ENCODE measurements at places on chromosomes 3 and 15.

- DNase-seq: no peak
Measured at GRCh38 chr3:155303540-155304097, 10.1 kb upstream of the STRIT1 start.

GRCh38 chr15:63274427-63274826 lies 3.0 kb upstream of the APH1B start:
- DNase-seq: no peak

- DNase-seq: no peak
Measured at GRCh38 chr3:143979813-143980212, 8.2 kb downstream of the DIPK2A start.

- no peak for DNase-seq
Measured at GRCh38 chr15:89714775-89715174, 24.2 kb downstream of the WDR93 start.

DNA sequence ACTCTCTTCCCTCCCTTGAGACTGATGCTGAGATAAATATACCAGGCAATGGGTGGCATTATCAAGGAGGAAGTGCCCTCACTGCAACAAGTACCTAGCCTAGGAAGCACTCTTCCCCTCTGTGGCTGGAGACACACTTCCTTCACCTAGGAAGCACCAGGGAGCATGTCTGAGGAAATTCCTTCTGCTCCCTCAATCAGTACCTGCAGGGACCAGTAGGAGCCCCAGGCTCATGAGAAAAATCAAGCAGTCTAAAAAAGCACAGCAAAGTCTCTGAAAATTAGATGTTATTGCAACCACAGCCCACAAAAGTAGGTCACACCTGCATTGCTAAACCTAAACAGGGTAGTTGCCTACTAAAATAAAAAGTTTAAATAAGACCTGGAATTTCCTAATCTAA lies 78.2 kb upstream of the TRPM1 start:
- DNase-seq: no peak

DNA sequence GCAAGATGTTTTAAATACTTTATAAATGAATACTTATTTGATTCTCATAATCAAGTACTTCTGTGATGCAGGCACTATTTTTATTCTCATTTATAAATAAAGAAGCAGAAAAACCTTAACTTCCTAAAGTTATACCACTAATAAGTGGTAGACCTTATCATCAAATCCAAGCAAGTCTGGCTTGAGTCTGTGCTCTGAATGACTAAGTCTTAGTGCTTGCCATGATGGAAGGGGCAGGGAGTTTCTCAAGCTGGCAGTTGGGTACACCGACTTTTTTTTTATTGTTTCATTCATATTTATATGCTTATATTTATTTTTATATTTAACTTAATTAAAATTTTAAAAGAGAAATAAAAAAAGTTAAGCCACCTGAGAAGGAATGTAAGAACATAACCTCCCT lies 23.6 kb downstream of the SLMAP start:
- DNase-seq: no peak

GRCh38 chr3:40267937-40268724 lies 41.4 kb upstream of the EIF1B start:
- DNase-seq: no peak

DNA sequence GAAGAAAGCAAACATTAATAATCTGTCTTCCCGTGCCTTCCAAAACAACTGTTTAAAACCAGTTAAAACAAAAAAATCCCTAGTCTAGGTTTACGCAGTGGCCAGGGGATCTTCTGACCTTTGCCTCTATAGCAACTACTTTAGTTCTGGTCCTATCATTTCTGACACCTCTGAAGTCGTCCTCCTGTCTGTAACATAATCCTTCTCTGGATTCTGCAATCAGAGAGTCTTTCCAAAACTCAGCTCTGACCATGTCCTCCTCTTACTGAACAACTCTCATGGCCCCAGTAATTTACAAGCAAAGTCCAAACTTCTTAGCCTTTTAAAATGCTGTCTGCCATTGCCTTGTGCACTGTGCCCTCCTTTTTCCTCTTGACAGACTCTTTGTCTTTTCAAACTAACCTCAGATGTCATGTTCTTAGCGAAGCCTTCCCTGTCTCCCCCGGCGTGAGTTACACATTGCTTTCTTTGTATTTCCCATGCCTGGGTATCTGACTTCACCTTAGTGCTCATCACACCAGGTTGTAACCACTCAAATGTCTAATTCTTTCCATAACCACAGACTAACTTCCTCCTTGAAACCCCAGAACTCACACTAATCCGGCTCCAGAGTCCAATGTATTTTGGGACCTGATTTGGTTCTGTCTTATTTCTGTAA lies 105.2 kb upstream of the BNIP2 start:
- no peak for DNase-seq

DNA sequence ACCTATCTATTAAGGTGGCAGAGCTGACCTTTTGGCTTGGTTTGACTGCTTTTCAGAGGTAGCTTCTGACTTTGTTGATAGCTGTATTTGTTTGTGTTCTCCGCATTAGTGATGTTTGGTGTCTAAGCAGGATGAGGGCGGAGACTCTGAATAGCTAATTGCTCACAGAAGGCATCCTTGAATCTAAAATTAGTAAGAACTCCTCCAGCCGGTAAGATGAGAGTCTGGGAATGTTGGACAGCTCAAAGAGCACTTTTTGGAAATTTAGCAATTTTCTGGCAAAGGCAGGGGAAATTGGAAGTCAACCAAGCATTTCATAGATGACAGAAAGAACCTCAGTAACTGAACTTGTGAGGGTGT lies 174.1 kb downstream of the KLHL25 start:
- DNase-seq: no peak

GRCh38 chr15:52013151-52013791 lies 5.7 kb upstream of the MAPK6 start:
- DNase-seq: no peak

GRCh38 chr3:112687616-112688015 lies 46.7 kb upstream of the CCDC80 start:
- no peak for DNase-seq

GRCh38 chr3:134567605-134568004 lies 81.7 kb downstream of the CEP63 start:
- DNase-seq: no peak

DNA sequence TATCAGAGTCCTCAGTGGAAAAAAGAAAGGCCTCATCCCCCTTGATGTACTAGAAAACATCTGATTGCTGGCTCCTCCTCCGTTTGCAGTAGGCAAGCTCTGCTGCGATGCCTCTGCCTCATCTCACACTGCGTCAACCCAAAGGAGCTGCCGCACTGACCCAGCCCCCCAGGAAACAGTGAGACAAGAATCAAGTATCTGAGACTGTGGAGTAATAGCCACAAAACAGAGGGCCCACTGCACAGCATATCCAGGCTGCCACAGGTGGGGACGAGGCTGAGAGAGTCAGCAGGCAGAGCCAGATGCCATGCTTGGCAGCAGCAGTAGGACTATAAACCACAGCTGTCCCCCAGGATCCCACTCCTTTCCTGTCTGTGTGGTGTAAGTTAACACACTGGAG lies 165.9 kb downstream of the STAC start:
- DNase-seq: no peak

- DNase-seq: no peak
Measured at GRCh38 chr3:156215751-156216150, 95.4 kb downstream of the KCNAB1 start.

GRCh38 chr15:85757073-85757938 lies 37.4 kb downstream of the KLHL25 start:
- DNase-seq: no peak

- no peak for DNase-seq
Measured at GRCh38 chr15:89329329-89330084, 5.1 kb downstream of the POLG start.

GRCh38 chr3:40096661-40097111 lies 212.8 kb upstream of the EIF1B start:
- DNase-seq: no peak

DNA sequence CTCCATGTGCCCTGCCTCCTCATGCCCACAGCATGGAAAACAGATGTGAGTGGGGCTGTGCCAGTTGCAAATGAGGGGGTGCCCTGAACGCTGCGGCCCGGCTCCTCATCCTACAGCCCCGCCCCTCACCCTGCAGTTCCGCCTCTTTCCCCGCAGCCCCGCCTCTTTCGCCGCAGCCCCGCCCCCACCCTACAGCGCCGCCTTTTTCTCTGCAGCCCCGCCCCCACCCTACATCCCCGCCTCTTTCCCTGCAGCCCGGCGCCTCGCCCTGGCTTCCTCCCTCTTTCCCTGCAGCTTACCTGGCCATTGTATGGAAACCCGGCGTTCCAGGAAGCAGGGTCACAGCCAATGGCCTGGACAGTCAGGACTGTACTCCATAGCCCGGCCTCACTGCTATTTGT lies 284.9 kb downstream of the TLE3 start:
- peak; percentile 74 for DNase-seq

- no peak for DNase-seq
Measured at GRCh38 chr3:69066121-69066520, 14.0 kb upstream of the TMF1 start.

- peak; percentile 85 for DNase-seq
Measured at GRCh38 chr3:107846279-107846852, 244.5 kb downstream of the CD47 start.

DNA sequence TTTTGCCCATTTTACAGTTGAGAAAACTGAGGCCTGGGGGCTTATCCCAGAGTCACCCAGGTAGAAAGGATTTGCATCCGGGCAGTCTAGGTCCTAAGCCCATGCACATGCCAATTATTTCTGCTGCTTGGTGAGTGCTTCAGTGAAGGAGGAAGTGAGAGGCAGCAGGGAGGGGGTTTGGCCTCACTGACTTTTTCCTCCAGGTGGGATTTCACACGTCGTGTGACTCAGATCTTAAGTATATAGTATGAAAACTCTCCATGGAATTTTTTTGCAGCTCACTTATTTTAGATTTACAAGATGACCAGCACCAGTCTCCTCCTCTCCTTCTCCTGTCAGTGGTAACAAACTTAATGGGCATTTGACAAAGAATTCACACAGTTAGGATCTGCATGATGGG lies 4.6 kb downstream of the ITGA11 start:
- no peak for DNase-seq

DNA sequence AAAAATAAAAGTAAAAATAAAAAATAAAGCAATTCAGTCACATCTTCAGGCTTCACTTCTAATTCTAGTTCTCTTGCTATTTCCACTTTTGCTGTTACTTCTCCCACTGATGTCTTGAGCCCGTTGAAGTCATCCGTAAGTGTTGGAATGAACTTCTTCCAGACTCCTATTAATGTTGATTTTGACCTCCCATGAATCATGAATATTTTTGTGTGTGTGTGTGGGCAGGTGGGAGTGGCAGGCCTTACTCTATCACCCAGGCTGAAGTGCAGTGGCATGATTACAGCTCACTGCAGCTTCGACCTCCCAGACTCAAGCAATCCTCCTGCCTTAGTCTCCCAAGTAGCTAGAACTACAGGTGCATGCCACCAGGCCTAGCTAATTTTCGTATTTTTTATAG lies 10.7 kb downstream of the USP4 start:
- no peak for DNase-seq

DNA sequence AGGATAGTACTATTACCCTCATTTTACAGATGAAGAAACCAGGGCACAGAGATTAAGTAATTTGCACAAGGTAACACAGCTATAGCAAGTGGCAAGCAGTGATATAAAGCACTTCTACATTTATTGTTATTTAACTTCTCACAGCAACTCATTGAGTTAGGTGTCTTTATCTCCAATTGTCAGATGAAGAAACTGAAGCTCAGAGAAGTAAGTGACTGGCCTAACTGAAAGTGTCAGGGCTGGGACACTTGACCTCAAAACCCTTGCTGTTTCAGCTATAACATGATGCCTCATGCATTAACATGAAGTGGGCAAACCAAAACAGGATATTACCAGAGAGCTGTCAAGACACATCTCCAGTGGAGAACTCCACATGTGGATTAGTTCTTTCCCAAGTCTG lies 65.8 kb upstream of the LEKR1 start:
- no peak for DNase-seq

DNA sequence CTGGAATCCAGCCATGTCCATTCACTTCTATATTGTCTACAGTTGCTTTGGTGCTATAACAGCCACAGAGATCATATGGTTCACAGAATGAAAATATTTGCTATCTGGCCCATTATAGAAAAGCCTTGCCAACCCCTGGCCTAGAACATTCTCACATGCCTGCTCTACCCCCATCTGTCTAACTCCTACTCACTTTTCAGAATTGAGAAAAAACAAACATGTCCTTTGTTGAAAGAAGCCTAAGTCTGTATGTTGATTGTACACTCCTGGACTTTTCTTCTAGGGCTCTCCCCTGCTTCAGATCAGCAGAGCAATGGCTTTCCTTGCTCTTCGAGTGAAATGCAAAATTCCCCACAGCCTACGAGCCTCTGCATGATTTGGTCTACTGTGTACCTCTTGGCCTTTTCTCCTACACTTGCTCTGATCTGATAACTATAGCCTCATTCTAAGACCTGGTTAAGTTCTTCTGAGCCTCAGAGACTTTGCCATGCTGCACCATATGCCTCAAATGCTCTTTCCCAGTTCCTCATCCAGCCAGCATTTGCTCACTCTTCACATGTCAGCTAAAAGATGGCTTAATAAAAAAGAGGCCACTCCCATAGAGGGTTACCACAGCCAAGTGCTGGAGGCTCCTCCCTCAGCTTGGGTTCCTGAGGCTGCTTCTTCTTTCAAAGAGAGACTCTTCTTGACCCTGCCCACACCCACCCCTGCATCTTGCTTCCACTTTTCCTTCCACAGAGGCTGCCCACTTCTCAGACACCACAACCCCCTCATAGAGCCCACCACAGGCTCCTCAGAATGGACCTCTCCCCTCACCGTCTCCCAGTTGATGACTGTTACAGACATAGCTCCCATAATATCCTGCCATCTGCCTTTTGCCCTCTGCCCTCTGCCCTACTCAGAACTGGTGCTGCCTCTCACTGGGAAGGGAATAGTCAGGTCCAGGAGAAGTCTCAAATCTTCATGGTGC lies 22.9 kb upstream of the DCLK3 start:
- no peak for DNase-seq

- no peak for DNase-seq
Measured at GRCh38 chr3:193129607-193130006, 111.4 kb upstream of the PLAAT1 start.

- no peak for DNase-seq
Measured at GRCh38 chr15:58758141-58758540, 8.6 kb upstream of the ADAM10 start.

GRCh38 chr3:31180274-31180673 lies 285.8 kb upstream of the GADL1 start:
- no peak for DNase-seq

- DNase-seq: no peak
Measured at GRCh38 chr3:38724392-38724736, 74.9 kb upstream of the SCN5A start.

DNA sequence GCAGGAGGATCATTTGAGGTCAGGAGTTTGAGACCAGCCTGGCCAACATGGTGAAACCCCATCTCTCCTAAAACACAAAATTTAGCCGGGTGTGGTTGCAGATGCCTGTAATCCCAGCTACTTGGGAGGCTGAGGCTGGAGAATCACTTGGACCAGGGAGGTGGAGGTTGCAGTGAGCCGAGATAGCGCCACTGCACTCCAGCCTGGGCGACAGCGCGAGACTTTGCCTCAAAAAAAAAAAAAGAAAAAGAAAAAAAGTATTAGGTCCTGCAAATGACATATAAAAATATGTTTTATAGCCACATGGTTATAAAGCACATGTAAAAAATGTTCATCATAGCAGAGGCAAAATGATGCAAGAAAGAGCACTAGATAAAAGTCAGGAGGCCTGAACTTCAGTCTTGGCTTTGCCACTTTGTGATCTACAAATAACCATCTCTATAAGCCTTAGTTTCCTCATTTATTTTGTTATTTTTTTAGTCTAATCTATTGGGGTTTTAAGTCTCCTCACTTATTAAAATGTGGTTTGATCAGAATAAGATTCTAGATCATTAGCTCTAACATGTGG lies 4.9 kb downstream of the SLC12A6 start:
- no peak for DNase-seq

- DNase-seq: no peak
Measured at GRCh38 chr3:174198199-174198598, 660.9 kb upstream of the NAALADL2 start.

GRCh38 chr3:72724070-72724469 lies 124.2 kb downstream of the SHQ1 start:
- no peak for DNase-seq
